OCI-LY7 (cell line): ENCODE measurements at places on chromosomes 5 and 9.

DNA sequence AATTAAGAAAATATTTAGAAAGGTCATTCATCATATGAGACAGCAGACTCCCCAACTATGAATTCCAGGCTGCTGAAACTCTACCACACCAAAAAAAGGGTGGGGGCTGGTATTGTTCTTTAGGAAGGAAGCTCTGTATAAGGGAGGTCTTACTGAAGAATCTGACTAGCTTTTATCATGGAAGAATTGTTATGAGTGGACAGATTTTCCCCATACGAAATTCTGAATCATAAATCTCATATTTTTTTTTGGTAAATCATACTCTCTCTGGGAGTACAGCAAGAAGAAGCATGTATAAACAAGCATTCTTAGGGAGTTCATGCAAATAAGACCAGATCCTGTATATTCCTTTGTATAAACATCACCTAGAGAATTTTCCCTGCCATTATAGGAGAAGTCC is 220.0 kb downstream of the SLC12A2 start:
- no peak for DNase-seq

- no peak for DNase-seq
Measured at GRCh38 chr5:151158287-151158661, 695 bp upstream of the ANXA6 start.

GRCh38 chr5:173217626-173218397 is 17.2 kb downstream of the NKX2-5 start:
- no peak for DNase-seq

- no peak for DNase-seq
Measured at GRCh38 chr5:3354606-3355005, 241.0 kb upstream of the IRX1 start.

GRCh38 chr5:63687854-63688516 is 274.3 kb downstream of the HTR1A start:
- no peak for DNase-seq

- DNase-seq, result no peak
Measured at GRCh38 chr5:172952034-172952511, 7.2 kb upstream of the RPL26L1 start.

DNA sequence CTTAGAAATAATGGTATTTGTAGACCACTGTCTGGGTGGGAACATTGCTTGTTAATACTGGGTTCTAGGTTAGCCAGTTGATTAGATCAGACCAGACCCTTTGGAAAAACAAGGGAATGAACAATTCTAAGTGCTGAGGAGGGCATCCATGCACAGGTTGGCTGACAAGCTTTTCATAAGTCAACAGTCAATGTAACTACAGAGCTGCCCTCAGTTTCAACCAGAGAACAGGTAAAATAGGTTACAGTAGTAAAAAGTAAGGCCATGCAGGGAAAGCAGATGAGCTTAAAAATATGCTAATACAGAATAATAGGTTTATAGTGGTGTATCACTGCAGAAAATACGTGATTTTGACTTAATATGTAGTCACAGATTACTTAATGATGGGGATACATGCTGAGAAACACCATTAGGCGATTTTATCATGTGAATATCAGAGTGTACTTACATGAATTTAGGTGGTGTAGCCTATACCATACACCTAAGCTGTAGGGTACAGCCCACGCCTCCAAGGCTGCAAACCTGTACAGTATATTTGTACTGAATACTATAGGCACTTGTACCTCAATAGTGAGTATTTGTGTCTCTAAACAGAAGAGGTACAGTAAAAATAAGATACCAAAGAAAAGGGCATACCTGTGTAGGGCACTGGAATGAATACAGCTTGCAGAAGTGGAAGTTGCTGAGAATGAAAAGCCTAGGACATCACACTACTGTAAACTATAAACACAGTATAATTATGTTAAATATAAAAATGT is 6.1 kb upstream of the FGF18 start:
- DNase-seq, result no peak

DNA sequence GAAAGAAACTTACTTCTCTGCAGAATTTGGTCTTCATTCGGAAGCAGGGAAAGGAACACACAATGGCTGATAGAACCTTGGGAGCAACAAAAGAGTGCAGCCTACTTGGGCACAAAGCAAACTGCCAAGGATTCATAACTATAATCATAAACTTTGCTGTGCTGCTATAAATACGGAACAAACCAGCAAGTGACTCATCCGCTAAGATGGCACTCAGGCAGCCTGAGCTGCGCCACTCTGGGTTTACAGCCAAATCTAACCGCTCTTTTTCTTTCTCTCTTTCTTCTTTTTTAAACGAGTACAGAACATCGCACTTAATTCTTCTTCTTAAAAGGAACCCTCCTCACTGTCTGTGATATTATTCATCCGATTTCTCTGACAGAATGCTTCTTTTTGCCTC is 81.1 kb downstream of the PTPN3 start:
- DNase-seq, result no peak

DNA sequence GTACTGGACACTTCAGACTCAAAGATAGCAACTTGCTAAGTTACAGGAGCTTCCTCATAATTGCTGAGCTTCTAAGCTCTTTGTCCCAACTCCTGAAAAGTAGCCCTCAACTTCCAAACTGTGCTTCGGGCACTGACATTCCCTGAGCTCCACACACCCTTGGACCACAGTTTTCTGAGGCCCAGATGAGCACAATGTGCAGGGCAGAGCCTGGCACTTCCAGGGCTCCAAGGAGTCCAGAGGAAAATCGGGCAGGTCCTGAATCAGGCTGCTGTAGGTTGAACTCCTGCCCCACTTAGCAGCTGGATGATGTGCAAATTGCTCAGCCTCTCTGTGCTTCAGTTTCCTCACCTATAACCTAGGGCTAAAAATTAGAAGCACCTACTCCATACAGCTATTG is 54.6 kb upstream of the KCNIP1 start:
- no peak for DNase-seq

DNA sequence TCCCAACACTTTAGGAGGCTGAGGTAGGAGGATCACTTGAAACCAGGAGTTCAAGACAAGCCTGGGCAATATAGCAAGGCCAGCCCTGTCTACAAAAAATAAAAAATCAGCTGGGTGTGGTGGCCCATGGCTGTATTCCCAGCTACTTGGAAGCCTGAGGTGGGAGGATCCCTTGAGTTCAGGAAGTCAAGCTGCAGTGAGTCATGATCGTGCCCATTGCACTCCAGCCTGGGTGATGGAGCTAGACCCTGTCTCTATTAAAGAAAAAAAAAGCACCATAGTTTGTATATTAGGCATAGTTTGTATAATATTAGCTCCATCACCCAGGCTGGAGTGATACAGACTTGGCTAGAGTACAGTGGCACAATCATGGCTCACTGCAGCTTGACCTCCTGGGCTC is 9.6 kb upstream of the NME5 start:
- no peak for DNase-seq

DNA sequence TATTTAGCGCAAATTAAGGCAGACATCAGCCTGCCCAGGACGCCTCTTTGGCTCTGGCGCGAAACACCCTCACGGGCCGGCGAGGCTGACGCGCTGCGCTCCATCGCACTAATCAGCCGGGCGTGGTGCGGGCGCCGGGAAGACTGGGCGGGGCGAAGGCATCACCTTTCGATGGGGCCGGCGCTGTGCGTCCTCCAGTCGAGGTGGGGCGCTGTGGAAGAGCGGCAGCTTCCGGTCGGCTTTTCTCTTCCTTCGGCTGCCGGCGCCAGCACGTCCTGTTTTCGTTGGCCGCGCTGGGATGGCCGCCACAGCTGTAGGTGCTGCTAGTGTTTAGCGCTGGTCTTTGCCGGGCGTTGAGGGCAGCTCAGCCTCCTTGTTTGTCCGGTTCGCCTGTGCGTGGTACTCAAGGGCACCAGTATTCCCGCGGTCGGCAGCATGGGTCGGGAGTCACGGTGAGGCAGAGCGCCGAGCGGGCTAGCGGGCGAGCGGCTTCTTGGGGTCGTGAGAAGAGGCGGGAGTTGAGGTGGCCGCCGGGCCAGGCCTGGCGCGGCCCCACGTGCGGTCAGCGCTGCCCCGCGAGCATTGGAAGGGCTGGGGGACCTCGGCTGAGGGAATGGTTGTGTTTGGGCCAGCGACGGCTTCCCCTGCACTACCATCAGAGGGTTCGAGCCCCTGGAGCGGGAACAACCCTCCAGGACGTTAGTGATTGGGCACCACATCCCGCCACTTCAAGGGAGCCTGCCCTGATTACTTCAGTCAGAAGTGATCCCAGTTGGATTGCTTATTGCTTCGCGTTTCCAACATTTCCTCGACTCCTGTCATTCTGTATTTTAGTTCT is at the start of gene DDX46:
TSS of gene DDX46 (plus strand) at position 276 of the 838 bp plus-strand sequence. CDS start at position 436, 160 bp downstream.
- DNase-seq, result peak; percentile 96

DNA sequence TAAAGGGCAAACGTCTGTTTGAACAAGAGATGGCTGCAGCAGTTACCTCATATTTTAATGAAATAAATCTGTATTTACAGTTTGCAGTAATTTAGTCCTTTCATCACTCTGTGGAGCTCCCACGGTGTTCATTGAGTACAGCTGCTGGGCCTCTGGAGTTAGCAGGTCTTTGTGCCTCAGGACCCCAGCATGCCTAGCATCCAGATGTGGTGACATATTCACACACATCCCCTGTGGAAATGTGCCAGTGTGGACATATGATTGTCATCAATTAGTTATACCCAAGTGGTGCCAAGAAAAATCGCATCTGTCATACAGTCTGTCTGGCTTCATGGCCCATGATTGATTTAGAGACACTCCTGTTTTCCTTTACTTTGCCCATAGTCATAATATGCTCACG is 77.3 kb downstream of the NNT start:
- DNase-seq, result no peak

- DNase-seq, result no peak
Measured at GRCh38 chr9:109463924-109464625, 34.0 kb downstream of the PTPN3 start.

DNA sequence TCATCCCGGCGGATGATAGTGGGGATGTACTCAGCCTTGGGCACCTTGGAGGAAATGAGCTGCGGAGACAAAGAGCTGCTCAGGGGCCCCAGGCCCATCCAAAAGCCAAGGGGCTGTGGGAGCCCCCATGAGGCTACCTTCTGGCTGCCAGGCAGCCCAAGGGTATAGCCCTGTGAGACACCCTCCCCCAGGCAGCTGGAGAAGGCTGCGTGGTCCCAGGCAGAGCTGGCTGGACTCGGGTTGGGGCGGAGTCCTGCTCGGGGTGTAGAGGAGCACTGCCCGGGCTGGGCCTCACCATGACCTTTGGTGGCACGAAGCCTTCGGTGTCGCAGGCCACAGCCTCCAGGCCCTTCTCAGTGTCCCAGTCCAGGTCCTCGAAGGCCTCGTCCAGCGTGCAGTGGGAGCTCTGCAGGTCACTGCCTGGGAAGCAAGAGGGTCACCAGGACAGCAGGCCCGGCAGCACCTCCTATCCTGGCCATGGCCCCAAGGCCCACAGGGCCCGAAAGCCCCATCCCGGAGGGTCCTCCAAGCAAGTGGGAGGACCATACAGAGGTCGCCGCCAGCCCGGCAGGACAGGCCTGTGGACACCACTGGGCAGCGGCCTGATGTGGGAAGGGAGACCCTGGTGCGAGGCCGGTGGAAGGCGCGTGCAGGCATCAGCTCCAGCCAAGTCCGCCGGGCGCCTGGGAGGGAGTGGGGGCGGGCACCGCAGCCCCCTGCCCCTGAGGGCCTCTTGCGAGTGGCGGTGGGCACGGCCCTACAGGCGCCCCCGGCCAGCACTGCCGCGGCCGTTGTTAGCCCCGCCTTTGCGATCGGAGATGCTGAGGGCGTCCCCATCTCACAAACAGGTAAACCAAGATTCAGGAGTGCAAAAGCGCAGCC is 6.1 kb downstream of the NSMF start:
- no peak for DNase-seq

GRCh38 chr9:38029915-38030638 is 39.0 kb downstream of the SHB start:
- no peak for DNase-seq

DNA sequence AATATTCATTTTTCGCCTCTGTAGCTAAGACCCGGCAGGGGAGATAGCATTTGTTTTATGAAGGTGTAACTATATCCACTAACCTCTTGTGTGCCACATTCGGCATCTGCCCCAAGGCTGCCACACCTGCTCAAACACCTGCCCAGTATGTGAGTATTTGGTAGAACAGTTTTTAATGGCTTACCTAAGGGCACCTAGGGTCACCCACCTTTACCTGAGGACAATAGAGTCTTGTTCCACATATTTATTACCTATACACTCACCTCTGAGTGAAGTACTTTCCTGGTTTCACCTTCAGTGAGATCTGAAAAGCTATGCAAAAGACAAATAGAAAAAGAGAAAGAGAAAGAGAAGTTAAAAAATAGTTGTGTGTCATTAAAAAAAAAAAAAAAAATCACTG is 68.0 kb upstream of the PIP5K1B start:
- DNase-seq, result peak; percentile 30

DNA sequence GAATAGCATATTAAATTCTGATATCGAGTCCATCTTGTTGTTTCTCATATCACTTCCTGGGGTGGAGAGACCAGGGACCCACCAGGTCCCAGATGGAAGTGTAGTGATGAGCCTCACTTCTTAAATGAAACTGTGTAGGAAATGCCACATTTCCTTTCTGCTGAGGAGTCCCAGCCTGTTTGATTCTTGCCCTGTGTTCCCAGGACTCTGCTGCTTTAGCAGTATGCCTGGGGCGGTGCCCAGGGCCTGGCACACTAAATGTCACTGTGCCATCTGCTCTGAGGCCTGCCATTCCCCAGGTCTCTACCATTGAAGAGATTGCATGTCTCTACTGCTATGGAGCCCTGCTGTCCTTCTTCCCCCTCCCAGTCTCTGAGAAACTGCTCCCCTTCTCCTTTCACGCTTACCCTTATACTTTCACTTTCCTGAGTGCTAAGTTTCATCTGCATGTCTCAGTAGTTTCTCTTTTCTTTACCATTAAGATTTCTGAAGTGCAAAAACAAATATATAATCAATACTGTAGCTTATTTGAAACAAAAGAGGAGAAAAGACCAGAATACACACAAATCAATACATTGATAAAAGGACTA is 260.4 kb downstream of the GABRB2 start:
- no peak for DNase-seq

GRCh38 chr5:115452536-115453235 is 91.9 kb downstream of the FEM1C start:
- DNase-seq, result no peak

- DNase-seq, result no peak
Measured at GRCh38 chr5:40276426-40277102, 403.2 kb upstream of the PTGER4 start.

- no peak for DNase-seq
Measured at GRCh38 chr9:114282104-114282485, 40.8 kb upstream of the ORM1 start.

DNA sequence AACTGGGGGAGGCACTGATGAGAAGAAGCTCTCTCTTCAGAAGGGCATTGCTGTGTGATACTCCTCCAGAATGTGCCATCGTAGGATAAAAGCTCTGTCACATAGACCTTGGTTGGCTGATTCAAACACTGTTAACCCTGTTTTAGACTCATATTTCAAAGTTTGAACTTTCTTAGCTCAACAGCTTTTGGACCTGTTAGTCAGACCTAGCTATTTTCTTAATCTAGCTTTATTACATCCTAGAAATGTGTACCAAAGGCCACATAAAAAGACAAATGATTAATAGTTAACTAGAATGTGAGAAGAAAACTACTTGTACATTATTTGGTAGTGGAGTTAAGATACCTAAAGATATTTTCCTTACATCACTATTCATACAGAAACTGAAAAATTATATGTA is 4.3 kb downstream of the RHOBTB3 start:
- DNase-seq, result no peak
